ENCODE measurements at places on chromosomes 7 and 10.

GRCh38 chr7:14233076-14233867 lies 243.8 kb upstream of the ETV1 start:
- no peak for DNase-seq

DNA sequence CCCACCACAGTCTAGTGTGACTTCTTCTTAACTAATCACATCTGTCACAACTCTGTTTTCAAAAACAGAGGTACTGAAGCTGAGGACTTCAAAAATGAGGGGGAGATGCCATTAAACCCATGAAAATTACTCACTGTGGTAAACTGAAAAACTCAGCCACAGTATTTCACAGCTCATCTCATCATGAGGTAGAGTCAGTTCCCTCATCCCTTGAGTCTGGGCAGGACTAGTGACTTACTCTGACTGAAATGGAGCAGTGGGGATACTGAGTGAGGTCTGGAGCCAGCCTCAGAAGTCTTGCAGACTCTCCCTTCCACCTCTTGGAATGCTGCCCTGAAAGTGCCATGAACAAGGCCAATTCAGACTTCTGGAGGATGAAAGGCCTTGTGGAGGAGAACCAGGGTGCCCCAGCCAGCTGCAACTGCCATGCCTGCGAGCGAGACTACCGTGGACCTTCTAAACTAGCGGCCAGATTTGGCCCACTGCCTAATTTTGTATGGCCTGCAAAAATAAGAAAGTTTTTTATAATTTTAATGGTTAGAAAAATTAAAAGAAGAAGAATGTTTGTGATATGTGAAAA lies 24.7 kb upstream of the ANKRD1 start:
- no peak for DNase-seq

GRCh38 chr10:131198401-131198800 lies 113.1 kb downstream of the TCERG1L start:
- DNase-seq = no peak

- DNase-seq = peak; percentile 51
These were observed 39.3 kb upstream of the CDK6 start for GRCh38 chr7:92875719-92876118.

Measured in activated T-cell treated with anti-CD3 and anti-CD28 coated beads, Interleukin-2, amount 50 U/mL, for 72 hours (primary cell).